ENCODE measurements at places on chromosomes 7 and 10. TPM values are rescaled to one million over a fixed set of nuclear protein-coding genes. Genes with fewer than 3 reads are reported as not detected.

- DNase-seq: no peak
Observed at GRCh38 chr7:28586736-28587135, 174.4 kb downstream of the CREB5 start.

GRCh38 chr7:28488061-28488791 is 75.9 kb downstream of the CREB5 start:
- no peak for DNase-seq

DNA sequence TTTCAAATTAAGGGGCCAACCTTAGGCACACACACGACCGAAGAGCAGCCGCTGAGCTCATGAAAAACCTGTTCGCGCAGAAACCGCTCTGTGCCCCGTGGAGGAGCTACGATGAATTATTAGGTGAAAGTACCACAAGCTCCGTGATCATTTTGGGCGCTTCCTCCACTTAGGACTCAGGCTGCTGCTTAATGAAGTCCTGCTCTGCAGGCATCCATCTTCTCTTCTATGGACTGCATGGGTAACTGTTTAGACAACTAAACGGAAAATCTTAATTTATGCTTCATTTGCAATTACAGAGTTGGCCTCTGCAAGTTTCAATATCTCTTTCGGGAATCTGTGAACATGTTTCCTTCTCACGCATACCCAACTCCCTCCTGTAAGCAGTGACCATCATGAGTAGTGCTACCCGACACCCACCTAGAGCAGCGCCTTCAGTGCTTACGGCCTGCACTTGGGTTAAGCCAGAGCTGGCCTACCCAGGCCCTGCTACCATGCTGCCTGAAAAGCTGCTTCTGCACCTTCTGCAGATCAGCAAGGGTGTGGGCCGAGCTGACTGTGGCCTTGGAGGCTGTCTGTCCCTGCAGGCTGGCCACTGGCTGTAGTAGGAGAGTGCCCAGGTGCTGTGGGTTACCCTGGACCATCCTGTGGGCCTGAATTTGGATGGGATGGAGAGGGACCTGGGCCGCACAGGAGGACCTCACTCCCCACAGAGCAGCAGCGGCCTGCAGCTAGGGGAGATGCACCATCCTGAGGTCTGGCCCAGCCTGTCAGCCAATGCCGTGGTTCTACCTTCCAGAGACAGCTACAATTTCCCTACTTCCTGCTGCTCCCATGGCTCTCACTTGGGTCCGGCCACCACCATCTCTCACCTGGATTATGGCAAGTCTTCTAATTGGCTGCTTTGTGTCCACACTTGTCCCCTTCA is 36.0 kb downstream of the GNA12 start:
- no peak for DNase-seq

The LEP gene
- polyA plus RNA-seq: not detected

The PDE1C gene
- polyA plus RNA-seq: 3.0 TPM

The OR2A7 gene
- 1.5 TPM for polyA plus RNA-seq

DNA sequence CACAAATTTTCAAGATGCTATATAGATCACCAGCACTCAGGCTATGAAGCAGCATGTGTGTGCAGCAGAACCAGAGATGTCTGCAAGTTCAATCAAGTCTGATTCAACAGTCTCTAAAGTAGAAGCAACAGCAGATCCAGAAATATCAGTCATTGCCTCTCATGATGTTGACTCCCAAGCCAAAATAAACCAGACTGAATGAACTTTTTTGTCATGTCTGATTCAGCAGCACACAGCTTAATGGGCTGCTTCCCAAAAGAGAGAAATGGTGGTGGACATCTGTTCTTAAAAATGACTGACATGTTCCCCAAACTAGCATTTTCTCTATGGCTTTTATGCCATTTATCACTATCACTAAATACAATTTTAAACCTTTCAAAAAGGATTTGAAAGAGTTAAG is 53.8 kb downstream of the TMEM26 start:
- DNase-seq: no peak

GRCh38 chr10:127526161-127526560 is 22.9 kb upstream of the NPS start:
- DNase-seq: no peak

GRCh38 chr7:41648501-41648900 is 54.4 kb downstream of the INHBA start:
- no peak for DNase-seq

DNA sequence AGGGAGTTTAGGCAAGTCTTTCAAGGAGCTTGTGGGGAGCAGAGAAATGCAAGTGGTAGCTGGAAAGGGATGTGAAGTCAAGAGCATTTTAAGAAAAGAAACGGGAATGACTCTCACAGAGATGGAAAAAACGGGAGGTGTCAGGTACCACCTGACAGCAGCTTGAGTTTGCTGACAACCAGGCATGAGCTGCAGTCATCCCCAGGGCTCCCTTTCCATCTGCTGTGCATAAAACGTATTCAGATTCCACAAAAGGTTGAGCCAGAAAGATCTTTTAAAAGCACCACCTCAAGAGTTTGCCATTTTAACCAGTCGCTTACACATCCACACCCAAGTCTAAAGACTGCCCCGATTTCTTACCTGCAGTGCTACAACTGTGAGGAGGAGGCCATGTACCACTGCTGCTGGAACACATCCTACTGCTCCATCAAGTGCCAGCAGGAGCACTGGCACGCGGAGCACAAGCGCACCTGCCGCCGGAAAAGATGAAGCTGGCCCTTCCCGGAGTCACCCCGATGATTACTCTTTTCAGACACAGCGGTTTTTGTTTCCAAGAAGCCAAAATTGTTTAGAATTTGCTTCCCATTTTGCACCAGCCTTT is 116.8 kb downstream of the ZMYND11 start:
- DNase-seq: no peak

- no peak for DNase-seq
Observed at GRCh38 chr7:12703881-12704280, 16.4 kb downstream of the ARL4A start.

DNA sequence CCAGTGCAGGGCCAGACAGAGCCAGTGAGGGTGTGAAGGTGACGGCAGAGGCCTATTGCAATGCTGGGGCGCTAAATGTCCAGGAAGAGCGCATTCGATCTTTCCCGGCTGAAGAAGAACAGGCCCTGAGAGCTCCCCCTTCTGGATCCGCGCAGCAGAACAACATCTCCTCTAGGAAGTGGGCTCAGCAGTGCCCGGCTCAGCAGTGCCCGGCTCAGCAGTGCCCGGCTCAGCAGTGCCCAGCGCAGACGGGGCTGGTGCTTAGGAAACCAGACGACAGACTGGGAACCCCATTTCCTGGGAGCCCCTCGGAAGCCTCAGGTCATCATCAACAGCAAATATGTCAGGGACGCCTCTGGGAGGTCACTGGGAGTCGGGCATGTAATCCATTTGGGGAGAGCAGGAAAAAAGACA is 4.7 kb upstream of the NOS3 start:
- no peak for DNase-seq

DNA sequence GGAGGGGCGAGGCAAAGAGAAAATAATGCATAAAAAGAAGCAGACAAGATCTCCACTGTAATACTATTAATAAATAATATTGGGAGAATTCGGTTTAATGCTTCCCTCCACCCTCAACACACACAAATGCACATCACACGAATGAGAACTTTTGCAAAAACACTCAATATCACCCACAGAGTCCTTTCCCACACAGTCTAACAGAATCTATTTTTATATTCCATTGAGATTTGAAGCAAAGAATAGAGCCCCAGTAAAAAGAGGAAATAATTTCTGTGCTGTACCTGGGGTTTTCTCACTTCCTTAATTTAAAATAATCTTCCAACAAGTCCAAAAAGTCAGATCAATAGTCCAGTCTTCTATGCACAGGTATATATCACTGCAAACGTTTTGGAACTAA is 17.0 kb downstream of the PIK3AP1 start:
- DNase-seq: no peak

GRCh38 chr10:119801176-119801575 is 71.5 kb downstream of the MCMBP start:
- no peak for DNase-seq

GRCh38 chr7:149670288-149670687 is 103.1 kb downstream of the ZNF467 start:
- DNase-seq: no peak

The LRRC61 gene
- 6.8 TPM for polyA plus RNA-seq

The BTBD16 gene
- 0.13 TPM for polyA plus RNA-seq

Measured in forelimb muscle (tissue), 1 donor.